ENCODE measurements at places on chromosomes 4 and X.

DNA sequence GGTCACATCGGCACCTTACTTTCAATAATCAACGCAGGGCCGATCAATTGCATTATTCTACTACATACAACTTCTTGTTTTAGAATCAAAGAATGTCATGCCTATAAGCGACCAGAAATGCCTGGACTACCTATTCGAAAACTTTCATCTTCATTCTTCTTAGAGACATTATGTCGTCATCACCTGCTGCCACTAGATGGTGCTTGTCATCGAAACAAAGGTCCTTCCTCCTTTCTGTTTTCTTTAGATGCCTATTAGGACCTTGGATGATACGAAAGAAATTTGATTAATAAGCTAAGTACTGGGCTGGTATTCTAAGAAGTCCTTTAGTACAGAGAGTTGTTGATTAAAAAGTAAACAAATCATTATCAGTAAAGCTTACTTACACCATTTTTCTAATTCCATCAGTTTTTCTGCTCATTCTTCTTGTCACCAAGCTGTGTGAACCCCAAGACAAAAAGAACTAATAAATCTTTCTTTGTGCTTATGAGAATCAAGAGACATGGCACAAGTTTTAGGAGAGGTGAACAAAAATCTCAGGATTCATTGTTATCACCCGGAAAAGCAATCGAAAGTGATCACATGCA, 154.5 kb upstream of the SLC4A4 start:
- peak; percentile 4 for DNase-seq

- no peak for DNase-seq
These were observed 19.5 kb downstream of the AP1AR start for GRCh38 chr4:112251019-112251643.

DNA sequence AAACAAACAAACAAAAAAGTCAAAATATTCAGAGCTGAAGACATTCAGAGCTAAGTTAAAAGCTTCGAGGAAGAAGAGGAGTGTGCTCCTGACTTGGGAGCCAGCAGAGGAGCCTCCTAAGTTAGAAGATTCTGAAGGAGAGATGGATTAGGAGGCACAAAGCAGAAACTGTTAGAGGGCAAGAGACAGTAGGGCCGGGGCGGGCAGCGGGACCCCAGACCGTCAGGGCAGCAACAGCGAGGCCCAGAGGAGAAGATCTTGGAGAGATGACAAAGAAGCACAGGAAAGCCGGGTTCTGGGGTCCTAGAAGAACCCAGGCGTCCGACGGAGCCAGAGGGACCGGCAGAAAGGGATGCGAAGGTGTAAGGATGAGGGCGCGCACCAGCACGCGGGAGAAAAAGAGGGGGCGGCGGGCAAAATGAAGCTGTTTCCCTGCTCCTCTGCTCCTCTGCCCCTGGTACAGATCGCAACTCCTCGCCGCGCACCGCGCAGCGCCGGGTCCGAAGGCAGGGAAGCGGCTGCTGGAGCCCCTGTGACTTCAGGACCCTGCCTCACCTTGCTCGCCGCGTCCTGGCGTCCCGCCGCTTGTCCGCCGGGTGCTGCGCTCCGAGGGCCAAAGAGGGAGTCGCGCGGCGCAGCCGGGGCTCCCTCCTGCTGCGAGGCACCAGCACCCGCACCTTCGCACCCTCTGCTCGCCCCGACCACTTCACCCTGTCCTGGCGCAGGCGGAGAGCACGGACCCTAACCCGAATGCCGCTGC, 477 bp downstream of the KLHL13 start:
- DNase-seq, result no peak

- DNase-seq, result no peak
These were observed 93.4 kb upstream of the MAMLD1 start for GRCh38 chrX:150269605-150270254.

DNA sequence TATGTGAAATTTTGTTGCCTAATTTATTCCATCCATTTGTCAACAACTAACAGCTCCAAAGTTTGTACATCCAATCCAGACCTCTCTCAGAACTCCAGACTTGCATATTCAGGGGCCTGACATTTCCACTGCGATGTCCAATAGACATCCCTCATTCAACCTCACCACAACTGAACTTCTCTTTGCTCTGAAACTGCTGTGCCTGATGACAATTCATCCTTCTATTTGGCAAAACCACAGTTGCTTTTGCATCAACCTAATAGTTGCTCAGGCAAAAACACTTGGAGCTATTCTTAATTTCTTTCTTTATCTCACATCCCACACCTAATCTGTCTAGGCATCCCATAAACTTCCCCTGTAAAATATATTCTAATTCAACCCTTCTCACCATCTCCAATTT, 56.5 kb downstream of the ANTXR2 start:
- DNase-seq, result no peak

GRCh38 chr4:120025516-120025915, 41.1 kb downstream of the MAD2L1 start:
- DNase-seq, result no peak
